ENCODE measurements at places on chromosomes 16 and 17.

DNA sequence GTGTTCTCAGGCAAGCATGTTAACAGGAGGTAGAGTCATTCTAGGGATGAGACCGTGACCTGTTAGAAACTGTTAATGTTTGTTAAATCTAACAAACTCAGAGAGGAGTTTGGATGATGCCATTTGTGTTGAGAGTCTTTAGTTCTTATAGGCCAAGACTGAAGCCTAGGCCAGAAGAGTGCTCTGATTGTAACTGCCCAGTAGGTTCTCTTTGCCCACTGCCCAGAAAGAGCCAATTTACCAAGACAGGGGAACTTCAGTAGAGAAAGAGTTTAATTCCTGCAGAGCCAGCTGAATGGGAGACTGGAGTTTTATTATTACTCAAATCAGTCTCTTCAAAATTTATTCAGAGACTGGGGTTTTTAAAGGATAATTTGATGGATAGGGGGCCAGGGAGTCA lies 42.5 kb downstream of the ARHGAP44 start:
- DNase-seq = no peak

- no peak for DNase-seq
These were observed 25.7 kb downstream of the ARHGAP23 start for GRCh38 chr17:38453951-38454421.

DNA sequence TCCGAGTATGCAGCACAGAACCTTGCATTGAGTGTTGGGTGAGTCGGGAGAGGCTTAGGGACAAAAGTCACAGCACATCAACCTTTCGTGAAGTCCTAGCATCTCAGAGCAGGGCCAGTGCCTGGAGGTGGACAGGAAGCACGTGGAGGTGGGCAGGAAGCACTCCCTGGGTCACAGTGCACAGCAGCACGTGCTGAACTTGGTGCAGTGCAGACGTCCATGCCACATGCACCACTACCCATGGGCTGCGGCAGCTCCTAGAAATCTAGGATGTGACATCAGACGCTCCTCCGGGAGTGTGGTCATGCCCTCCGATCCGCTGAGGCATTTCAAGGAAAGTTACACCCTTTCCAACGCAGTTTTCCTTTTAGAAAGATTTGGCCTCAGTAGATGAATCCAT lies 83.4 kb upstream of the CHMP6 start:
- no peak for DNase-seq

GRCh38 chr17:76599694-76600460 lies 14.2 kb upstream of the ST6GALNAC2 start:
- no peak for DNase-seq

DNA sequence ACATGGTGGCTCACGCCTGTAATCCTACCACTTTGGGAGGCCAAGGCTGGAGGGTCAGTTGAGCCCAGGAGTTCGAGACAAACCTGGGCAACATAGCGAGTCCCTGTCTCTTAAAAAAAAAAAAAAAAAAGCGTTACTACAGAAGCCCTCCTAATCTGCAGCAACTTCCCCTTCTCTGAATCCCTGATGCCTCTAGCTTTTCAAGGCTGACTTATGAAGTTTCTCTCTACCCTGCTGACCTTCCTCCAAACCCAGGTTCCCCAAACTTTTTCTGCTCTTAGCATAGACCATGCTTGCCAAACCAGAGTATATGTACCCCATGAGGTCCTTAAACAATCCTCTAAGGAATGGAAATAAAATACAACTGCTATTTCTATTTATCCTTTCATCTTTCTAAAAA lies 16.4 kb downstream of the LYRM1 start:
- no peak for DNase-seq

DNA sequence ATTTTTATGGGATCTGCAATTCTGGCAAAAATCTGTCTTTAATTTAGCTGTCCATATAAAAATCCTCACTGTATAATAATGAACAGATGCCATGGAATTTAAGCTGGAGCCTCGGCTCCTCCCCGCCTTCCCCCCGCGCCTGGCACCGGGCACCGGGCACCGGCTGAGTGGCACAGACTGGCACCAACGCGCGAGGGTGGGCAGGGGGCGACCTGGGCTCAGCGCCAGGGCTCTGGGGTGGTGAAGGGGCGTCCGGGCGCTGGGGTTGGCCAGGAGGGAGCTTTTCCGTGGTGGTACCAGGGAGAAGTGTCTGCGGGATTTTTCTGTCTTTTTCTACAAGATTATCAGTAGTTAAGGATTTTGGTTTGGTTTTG lies 9.1 kb downstream of the NEUROD2 start:
- no peak for DNase-seq

DNA sequence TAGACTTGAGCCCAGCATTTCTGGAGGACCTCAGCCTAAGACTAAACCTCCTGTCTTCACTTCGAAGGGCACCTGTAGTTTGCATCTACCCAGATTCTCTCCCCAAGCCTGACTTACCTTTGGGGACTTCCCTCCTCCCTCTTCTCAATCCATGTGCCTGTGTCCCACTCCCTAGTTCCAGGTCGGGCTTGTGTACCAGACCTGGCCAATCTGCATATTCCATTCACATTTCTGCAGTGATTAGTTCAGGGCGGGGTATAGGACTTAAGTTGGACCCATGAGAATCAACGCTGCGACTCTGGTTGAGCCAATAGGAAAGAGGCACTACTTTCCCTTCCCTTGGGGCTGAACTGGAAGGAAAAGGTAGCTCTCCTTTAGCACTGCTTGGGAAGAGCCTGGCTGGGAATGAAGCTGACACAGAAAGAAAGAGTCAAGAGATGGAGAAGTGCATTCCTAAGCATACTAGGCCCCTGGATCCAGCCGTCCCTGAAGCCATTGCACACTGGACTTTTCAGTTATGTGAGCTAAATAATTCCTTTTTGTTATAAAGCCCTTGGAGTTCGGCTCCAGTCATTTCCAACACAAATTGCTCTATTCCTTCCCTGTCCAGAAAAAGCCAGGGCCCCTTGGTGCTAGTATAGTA lies 2.5 kb downstream of the TRADD start:
- no peak for DNase-seq

GRCh38 chr17:9291912-9292560 lies 270.7 kb downstream of the NTN1 start:
- DNase-seq = peak; percentile 32

- DNase-seq = no peak
These were observed 102.2 kb upstream of the HLF start for GRCh38 chr17:55162556-55162946.

- DNase-seq = no peak
These were observed 172.0 kb downstream of the IRF8 start for GRCh38 chr16:86070971-86071370.

DNA sequence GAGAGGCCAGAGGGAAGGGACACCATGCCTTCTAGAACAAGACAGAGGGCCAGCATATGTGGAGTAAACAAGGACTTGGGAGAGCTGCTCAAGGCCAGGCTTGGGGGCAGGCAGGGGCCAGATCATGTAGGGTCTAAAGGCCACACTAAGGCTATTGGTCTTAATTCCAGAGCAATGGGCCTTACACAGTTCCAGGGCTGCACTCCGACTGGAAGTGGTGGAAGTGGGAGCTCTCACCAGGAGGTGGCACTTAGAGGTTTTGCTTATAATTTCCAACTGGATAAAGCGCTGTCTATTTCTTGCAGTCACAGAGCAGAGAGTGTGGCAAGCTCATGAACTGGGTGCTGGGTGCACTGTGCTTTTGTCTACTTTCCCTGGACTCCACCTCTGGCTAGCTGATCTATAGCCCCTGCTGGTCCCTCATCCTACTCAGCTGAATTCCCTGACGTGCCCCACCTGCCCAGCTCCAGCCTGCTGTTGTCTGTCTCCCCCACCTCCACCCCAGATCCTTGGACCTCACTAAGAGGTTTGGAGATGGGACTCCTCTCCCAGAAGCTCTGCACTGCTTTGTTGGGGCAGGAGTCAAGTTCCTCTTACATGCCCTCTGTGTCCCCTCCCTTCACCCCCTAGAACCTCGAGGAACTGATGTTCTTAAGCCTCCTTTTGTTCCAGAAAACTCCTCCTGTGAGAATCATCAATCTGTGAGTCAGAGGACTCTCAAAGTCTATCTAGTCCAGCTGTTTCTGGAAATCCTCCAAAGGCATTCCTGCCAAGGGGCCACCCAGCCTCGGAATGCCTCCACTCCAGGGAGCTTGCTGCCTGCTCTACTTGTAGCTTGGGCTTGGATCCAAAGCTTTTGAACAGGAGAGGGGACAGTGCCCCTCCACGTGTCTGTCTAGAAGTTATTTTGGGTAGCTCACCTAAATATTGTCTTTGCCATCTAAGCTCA lies 48.1 kb upstream of the KSR1 start:
- no peak for DNase-seq

Measured in stimulated activated CD4-positive, alpha-beta T cell treated with anti-CD3 and anti-CD28 coated beads, Interleukin-2, amount 100 ng/mL, for 48 hours (primary cell).